ENCODE measurements at places on chromosomes 12 and 14. TPM values are rescaled to one million over a fixed set of nuclear protein-coding genes. Genes with fewer than 3 reads are reported as not detected.

PUS1 gene
- total RNA-seq: 4.8 TPM

PMEL gene
- total RNA-seq: 0.60 TPM

KANSL2 gene
- 53.7 TPM for total RNA-seq

B4GALNT3 gene
- not detected for total RNA-seq

DPF3 gene
- 0.54 TPM for total RNA-seq

SLC25A47 gene
- not detected for total RNA-seq

LRRIQ1 gene
- 0.17 TPM for total RNA-seq

BEST3 gene
- total RNA-seq: 0.11 TPM

PAH gene
- total RNA-seq: not detected

LMNTD1 gene
- total RNA-seq: not detected

SOAT2 gene
- total RNA-seq: not detected

PDE3A gene
- total RNA-seq: 2.8 TPM

GUCY2C gene
- not detected for total RNA-seq

NOS1 gene
- not detected for total RNA-seq

KCNK13 gene
- not detected for total RNA-seq

ABCC9 gene
- 0.11 TPM for total RNA-seq

PZP gene
- total RNA-seq: 0.11 TPM
